ENCODE measurements at places on chromosomes 7 and 10. TPM values are rescaled to one million over a fixed set of nuclear protein-coding genes. Genes with fewer than 3 reads are reported as not detected.

DNA sequence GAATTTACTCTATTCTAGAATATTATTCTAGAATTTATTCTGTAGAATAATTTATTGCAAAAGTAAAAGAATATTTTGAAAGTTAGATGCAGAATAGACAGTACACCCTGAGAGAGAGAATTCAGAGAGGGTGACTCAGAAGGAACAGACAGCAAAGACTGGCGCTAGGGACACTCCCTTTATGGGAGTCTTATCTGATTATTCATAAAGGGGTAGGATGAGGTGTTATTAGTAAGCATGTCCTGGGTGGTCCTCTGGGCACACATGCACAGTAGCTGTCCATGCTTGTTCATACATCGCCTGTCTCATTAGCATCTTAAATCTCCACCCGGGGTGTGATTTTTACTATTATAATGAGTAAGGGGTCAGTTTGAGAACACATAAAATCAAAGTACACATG, 100.1 kb downstream of the XPNPEP1 start:
- DNase-seq, result no peak

DNA sequence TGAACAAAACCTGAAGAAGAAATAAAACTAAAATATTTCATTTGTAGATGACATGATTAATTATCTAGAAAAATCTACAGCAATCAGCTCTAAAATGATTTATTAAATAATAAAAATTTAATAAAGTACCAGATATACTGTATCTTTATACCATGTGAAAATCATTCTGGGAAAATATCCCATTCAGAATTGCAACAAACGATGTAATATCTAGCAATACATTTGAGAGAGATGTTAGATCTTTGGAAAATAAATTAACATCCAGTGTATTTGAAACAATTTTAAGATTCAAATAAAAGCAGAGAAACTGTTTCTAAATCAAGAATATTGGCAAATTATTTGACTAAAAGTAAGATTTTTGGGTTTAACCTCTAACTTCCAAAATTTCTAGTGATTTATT, 62.2 kb downstream of the ZEB1 start:
- DNase-seq, result no peak

The PPP1R3C gene
- total RNA-seq, result 250 TPM

GRCh38 chr7:86598311-86598710, 45.4 kb upstream of the GRM3 start:
- no peak for DNase-seq

The OR6V1 gene
- not detected for total RNA-seq

DNA sequence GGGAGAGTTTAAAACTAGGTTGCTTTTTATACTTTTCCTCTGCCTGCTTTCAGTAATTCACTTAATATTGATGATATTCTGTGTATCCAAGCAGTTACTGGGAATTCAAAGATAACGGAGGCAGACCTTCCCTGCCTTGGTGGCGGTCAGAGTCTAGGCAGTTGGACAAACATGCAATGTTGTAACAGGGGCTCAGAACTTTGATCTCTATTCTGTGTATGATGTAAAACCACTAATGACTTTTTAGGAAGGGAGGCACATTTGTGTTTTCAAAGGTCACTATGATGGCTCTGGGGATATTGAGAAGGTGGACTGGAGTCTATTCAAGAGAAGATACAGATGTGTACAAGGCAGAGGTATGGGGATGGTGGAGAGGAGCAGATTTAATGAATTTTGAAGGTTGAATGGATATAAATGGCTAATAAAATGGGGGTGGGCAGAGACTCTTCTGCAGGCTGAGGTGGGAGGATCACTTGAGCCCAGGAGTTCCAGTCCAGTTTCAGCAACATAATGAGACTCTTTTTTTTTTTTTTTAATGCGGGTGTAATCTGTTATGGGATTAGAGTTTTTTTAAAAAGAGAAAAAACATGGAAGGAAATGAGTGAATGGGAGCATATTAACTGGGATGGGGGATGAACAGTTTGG, 5.7 kb upstream of the PON2 start:
- no peak for DNase-seq

- no peak for DNase-seq
Measured at GRCh38 chr7:104983076-104983577, 30.9 kb upstream of the KMT2E start.

- no peak for DNase-seq
Measured at GRCh38 chr7:30280631-30281030, 3.8 kb upstream of the ZNRF2 start.

The AKR1C4 gene
- not detected for total RNA-seq

DNA sequence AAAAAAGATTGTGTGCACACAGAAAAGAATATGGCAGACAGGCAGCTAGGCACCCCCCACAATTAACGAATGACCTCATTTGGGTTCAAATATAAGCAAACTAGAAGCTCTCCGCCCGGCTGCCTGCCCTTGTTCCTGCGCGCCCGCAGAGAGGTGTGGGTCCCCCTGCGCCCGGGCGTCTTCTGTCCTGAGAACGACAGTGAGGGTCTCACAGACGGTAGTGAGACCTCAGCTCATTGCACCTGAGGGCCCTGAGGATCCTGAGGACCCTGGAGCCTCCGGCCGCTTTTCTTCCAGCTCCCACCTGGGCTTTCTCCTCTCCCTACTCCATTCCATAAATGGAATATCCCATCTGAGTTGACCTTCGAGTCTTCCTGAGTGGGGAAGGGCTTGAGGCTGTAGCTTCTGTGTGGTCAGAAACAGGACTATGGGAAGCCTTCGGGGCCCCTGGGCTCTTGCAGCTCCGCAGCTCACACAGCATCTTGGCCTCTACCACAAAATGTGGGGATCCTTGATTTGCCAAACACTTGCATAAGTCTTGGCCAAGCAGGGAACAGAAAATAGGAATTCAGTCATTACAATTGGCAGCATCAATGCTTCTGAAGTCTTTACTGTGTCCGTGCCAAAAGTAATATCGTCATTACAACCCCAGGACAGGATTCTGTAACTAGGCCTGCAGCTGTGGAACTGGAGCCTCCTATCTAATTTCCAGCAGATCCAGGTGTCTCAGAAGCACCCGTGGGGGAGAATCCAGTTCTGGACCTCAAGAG, 43.8 kb downstream of the JAKMIP3 start:
- DNase-seq, result peak; percentile 61

GRCh38 chr10:97690133-97690532, 3.1 kb upstream of the AVPI1 start:
- no peak for DNase-seq

DNA sequence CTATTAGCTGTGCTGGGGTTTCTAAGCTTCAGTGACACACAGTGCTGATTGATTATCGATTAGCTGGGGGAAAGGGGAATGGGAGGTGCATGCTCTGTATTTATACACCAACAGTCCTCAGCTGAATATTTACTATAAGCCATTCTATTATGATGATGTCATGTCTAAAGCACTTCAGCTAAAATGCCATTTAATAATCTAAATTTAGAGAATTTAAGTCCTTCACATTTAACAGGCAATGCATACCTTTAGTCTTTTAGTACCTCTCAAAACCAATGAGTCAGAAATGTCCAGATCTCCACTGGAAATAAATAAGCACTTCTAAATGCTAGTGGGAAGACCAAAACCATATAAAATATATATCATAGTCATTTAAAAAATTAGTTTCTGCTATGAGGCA, 24.6 kb downstream of the RPP38 start:
- no peak for DNase-seq
